ENCODE measurements at places on chromosomes 3 and 15.

- peak; percentile 5 for DNase-seq
Measured at GRCh38 chr3:197432384-197433127, 123.2 kb downstream of the BDH1 start.

DNA sequence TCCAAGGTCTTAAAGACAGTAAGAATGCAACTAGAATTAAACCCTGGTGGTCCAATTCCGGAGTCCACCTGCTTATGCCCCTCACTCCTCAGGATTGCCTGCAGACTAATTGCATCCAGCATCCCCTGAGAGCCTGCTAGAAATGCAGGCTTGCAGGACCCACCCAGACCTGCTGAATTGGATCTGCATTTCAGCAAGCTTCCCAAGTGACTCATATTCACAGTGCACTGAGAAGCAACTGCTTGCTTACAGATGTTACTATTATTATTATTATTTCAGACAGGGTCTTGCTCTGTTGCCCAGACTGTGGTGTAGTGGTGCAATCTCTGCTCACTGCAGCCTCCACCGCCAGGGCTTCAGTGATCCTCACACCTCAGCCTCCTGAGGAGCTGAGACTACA is 83.5 kb upstream of the VGLL4 start:
- DNase-seq = no peak

DNA sequence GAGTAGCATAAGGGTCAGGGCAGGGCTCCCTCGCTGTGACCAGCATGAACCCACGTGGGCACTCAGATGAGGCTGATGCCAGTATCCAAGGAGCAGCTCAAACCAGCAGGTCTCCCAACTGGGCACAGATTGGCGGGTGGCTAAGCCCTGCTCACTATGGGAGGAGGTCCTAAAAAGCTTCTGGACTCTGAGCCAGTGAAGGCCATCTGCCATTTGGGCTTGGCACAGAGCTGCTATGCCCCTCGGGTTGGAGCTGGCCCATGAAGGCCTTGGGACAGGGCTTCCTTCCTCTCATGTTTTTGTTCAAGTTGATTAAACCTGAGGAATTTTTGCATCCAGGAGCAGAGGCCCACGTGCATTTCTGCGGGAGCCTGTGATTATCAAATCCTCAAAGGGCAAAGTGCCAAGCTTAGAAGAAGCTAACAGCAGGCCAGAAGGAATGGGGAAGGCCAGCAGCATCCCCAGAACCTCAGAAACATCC is 4.3 kb upstream of the STRA6 start:
- no peak for DNase-seq

DNA sequence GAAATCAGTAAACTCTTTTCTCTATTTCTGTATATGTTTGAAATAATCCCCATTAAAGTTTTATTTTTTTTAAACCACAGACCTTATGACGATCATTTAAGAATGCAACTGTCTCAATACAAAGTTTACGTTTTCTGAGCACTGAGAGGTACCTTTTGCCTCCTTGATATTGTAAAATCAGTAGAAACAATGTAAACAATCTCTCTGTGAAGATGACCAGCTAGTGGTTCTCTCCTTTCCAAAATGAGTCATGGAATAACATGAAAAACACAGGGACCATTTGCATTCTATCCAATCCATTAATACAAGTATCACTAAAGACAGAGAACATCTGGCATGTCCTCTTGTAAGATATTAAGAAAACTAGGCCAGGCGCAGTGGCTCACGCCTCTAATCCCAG is 48.8 kb downstream of the RAD18 start:
- no peak for DNase-seq

- DNase-seq = no peak
Measured at GRCh38 chr3:130671545-130672312, 74.9 kb downstream of the PIK3R4 start.

GRCh38 chr3:46455231-46456115 is 9.2 kb downstream of the LTF start:
- DNase-seq = no peak

GRCh38 chr3:123005291-123005690 is 22.3 kb downstream of the SEMA5B start:
- DNase-seq = no peak

DNA sequence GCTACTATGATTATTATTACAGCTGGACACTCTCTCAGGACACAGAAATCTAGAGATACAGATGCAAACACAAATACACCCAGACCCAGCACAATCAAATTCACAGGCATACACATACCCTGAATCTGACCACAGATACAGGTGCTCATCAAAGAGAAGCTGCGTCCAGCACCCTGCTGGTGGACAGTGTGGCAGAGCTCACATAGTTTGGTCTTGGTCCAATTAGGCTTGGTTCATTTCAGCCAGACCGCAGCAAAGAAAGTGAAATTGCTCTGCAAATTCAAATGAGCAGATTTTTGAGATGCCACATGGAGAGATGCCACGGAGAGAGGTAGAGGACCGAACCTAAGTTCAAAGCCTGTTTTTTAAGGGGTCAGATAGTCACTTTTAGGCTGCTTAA is 55.6 kb downstream of the ANAPC13 start:
- DNase-seq = peak; percentile 19

GRCh38 chr3:159667261-159667660 is 321.4 kb upstream of the IL12A start:
- peak; percentile 33 for DNase-seq

DNA sequence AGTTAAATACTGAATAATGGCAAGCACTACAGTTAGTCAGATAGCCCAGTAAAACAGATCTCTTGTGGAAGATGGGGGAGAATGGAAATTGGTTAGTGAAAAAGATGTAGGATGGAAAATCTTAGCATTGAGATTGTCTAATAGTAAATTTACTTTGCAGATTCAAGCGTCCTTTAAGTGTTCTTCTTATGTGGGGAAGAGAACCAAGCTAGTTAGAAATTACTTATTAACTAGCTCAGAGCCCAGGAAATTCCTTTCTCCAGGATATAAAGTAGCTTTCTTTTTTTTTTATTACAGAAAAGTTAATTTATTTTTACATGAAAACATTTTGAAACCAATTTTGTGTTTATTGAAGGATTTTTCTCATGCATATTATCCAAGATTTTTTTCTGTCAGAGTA is 36.7 kb downstream of the TIPARP start:
- DNase-seq = no peak

- DNase-seq = peak; percentile 83
Measured at GRCh38 chr3:160184655-160185054, 40.6 kb upstream of the C3orf80 start.

DNA sequence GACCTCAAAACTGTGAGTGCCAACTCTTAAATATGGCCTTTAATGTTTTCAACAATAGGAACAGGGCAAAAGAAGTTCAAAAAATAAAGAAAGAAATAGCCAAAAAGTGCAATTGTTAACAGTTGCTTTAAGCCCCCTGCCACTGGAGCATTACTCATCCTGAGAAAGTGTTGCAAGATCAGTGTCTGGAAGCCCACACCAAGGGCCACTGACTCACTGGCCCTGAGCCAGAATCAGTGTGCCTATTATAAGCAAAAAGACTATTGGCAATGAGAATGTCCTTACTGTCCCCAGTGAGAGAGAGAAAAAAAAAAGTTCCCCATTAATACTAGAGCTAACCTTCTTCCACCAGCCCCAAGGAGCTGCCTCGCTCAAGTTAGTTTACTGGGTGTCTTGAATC is 480.1 kb upstream of the ZNF385D start:
- no peak for DNase-seq

GRCh38 chr15:56241374-56242105 is 2.1 kb downstream of the RFX7 start:
- peak; percentile 4 for DNase-seq

- no peak for DNase-seq
Measured at GRCh38 chr3:196075013-196075412, 6.9 kb downstream of the TFRC start.

GRCh38 chr15:63948971-63949370 is 97.3 kb downstream of the DAPK2 start:
- DNase-seq = peak; percentile 28

- no peak for DNase-seq
Measured at GRCh38 chr15:93035953-93036810, 52.8 kb downstream of the RGMA start.

DNA sequence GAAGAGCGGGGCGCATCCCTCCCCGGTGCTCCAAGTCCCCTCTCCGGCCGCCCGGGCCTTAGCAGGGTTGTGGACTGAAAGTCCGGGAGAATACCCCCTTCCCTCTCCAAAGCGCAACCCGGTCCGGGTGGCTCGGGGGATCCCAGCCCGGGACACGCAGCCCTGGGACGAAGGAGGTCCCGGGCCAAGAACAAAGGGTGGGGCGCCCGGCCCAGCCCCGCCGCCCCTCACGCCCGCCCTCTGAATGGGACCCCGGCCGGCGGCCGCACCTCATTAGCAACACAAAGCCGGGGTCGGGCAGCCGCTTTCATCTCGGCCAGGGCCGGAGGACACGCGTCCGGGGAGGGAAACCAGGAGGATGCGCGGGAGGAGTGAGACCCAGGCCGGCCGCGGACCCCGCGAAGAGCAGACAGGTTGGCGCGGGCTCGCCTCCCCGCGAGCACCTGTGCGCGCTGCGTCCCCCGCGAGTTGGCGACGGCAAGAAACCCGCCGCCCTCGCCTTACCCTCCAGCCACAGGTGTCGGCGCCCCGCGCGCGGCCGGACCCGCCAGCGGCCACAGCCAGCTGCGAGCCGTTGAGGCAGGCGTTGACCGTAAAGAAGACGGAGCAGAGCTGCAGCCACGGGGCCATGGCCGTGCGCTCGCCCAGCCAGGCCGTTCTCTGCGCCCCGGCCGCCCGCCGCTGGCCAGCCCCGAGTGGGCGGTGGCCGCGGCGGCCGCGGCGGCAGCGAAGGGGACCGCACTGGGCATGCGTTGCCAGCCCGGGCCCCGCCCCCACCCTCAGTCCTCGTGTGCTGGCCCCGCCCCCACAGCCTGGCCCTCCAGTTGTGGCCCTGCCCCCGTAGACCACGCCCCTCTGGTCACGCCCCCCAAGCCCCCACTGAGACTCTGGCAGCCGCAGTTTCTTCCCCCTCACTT is at the start of gene IL17RD:
Gene IL17RD, minus strand, starts transcription at position 697 of the 917 bp plus-strand sequence. Its CDS starts 67 bp downstream, at position 630.
- DNase-seq = peak; percentile 80

GRCh38 chr15:48603123-48603500 is 42.4 kb downstream of the FBN1 start:
- DNase-seq = no peak

DNA sequence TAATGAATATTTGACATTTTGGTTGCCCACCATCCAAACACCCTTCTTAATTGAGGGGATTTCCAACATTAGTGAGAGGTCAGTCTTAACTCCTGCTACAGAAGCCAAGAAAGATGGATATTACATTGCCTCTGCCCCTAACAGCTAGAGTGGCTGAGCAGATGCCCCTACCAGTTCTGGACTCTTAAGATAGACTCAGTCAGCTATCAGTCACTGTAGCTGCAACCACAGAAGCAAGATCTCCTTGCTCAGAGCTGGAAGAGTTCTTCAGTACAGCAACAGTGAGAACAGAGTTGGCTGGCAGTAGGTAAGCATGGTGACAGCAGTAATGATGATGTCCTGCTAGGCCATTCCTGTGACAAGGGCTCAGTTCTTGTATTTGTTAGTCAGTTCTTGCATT is 29.4 kb upstream of the TNFSF10 start:
- DNase-seq = no peak

GRCh38 chr3:88369767-88370166 is 220.0 kb downstream of the C3orf38 start:
- DNase-seq = no peak

- no peak for DNase-seq
Measured at GRCh38 chr3:50573566-50574443, 4.5 kb downstream of the HEMK1 start.

DNA sequence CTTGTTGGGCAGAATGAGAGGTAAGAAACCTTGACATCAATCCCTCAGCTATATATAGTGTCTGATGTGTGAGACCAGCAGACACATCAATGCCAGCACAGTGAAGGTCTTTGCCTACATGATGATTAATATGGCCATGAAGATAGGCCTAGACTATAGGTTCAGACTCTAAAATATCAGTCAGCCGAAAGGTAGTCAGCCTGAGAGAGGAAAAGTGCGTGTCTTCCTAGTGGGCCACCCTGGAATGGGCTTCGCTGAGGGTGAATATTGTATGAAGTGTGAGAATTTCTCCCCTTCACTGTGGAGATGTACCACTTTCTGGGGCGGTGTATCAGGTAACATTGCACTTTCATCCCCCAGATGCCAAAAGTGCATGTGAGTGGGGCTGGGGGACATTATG is 33.0 kb upstream of the EPHB1 start:
- no peak for DNase-seq

GRCh38 chr3:182971637-182972036 is 8.7 kb downstream of the DCUN1D1 start:
- peak; percentile 41 for DNase-seq

DNA sequence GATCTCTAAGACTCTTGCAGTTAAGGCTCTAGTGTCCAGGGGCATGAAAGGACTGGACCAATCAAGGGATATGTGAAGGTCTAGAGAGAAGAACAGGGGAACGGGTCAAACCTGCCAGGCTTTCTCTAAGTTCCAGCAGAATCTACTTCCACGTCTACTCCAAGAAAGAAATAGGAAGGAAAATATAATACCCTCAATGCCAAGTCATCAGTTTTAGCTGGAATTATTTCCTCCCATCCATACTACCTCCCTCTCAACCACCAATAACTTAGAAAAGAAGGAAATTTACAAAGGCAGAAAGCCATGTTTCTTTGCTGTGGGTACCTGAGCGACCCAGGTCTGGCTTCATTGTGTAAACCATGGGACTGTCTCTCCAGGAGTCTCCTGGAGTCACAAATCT is 7.8 kb downstream of the SHC4 start:
- no peak for DNase-seq

- DNase-seq = no peak
Measured at GRCh38 chr15:80999623-81000036, 1.1 kb upstream of the TLNRD1 start.

- peak; percentile 66 for DNase-seq
Measured at GRCh38 chr3:107846279-107846852, 244.5 kb downstream of the CD47 start.

- DNase-seq = peak; percentile 95
Measured at GRCh38 chr3:63655519-63655918, 3.0 kb downstream of the SNTN start.

DNA sequence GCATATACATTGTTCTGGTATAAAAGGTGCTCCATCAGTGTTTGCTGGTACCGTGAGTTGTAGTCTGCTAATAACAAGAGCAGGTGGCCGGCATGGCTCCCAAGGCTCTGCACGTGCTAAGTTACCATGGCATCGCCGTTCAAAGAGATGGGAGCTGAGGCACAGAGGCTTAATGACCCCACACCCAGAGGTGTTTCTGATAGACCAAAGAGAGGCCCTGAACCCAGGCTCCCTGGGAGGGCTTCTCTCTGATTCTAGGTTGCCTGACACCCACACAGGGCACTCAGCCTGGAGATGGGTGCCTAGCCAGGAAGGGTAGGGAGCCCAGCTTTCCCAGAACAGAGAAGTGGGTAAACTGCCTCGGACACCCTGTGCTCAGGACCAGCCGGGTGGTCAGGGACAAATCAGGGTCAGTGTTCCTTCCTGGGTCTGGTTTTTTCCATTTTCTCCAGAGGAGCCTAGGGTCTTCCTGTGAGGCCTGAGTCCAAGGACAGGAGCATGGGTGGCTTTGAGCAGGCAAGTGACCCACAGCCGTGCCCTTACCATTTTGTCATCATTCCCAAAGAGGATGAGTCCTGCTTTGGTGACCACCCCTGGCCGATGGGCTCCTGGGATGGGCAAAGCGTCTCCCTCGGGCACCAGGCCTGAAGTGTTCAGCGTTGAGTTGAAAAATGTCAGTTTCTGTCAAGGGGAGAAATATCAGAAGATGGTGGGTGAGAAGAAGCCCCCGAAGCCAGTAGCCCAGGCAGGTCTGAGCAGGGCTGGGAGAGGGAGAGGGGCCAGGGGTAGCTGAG is 27.3 kb downstream of the ALDH1L1 start:
- DNase-seq = no peak
